Activated CD8-positive, alpha-beta T cell treated with anti-CD3 and anti-CD28 coated beads, Interleukin-2, amount 10 ng/mL, durations not matched to agents 7 days and 5 days (primary cell): ENCODE measurements at places on chromosomes 7 and 10. TPM values are rescaled to one million over a fixed set of nuclear protein-coding genes. Genes with fewer than 3 reads are reported as not detected.
A peak's percentile ranks its signal among the peaks of the same experiment; 100 is the strongest.

CLDN4 gene
- total RNA-seq = 0.29 TPM

DNA sequence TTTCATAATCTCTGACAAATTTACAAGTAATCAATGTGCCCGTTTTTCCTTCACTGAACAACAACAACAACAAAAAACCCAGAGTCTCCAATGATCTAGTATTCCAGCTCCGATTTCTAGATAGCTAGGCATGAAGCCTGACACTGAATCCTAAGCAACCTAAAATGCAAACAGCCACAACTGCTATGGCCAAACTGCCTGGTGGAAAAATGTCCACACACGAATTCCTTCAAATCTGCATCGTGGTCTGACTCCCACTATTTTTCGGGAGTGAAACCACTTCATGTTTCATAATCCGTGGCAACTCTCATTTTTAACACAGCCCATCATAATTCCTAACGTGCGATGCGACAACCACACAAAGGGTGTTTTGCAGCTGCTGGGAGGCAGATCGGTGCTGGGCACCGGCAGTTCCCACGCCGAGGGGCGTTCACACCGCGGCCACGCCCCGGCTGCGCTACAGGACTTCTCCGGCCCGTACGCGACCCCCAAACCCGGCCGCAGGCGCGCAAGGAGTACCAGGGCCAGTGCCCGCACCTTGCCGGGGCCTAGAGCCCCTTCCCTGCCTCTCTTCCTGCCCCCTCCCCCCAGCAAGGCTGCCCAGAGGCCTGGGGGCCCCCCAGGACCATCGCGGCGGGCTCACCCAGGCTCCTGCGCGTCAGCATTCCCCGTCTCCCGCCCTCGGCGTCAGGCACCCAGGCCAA, 814 bp downstream of the RUFY2 start:
- DNase-seq = peak; percentile 46

DNA sequence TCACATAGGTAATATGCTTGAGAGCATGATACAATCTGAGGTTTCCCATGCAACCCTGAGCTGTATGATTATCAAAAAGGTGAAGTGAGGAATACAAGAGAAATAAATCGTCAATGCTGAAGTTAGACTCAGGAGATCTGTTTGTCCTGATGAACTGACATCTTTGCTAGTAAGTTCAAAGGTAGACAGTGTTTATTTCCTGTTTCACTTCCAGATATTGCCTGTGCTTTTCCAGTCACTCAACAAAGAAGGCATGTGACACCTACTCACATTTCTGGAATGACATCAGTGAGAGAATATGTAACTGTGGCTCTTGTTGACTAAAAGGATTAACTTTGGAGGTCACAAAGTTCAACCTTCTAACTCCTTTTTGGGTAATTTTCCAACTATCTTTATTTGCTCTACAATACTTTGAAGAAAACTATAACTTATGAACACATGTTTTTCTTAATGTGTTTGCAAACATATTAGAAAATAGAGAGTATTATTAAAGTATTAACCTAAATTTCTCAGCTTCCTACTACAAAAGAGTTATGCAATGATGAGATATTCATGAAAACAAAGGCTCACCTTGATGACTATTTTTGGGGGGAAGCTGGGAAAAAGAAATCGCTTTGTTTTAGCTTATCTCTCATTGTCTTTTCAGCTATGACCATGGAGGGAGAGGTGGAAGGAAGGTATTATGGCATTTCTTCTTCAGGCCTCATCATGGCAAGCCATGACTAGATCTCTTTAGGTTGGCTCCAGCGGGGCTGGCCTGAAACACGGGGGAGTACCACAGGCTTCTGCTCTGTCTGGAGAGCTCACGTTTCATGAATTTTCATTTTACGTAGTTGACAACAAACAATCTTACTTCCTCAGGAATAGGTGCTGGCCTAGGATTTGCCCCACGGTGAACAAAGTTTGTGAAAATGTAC, 214.7 kb upstream of the SLC26A5 start:
- DNase-seq = no peak

DNA sequence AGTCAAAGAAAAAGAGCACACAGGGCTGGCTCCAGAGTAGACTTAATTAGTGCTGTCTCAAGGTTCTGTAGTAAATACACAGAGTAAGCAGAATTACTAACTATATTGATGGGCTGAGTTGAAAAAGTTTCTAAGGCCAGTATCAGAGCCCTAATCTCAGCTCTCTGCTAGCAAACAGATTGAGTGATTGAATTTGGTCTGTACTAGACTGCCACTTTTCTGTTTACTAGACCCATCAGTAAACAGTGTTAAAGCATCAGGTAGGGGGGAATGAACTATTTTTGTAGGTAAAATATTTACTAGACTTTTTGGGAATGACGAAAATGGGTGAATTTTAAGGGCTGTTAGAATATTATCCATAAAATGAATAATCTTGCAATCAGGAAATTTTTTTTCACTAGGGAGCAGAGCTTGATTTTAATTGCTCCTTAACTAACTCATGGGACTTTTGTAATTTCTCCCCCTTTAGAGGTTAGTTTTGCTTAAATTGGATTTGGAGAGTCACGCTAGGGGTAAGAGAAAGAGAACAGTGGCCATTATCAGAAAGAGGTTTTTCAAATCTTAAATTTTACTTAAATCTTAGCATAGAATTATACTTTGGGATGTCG, 37.3 kb upstream of the RASGEF1A start:
- DNase-seq = no peak

GRCh38 chr7:133794479-133794878, 332.7 kb upstream of the LRGUK start:
- DNase-seq = no peak

GRCh38 chr10:103679096-103679790, 176.1 kb downstream of the SH3PXD2A start:
- DNase-seq = no peak

GRCh38 chr10:79400146-79401004, 45.0 kb downstream of the ZCCHC24 start:
- DNase-seq = peak; percentile 64

DNA sequence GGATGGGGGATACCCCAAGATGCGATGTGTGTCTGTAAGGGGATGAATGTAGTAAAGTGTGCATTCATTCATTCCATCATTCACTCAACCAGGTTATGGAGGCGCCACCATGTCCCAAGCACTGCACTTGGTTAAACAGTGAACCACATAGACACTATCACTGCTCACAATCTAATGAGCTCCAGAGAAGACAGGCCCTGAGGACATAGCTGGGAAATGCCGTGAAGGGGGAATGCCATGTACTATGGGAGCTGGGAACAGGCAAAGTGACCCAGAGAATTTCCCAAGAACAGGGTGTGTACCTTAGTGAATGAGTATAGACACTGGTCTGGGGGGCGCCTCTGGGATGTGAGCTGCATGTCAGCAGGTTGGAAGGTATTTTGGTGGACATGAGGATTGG, 44.5 kb upstream of the LBX1 start:
- DNase-seq = no peak

DNA sequence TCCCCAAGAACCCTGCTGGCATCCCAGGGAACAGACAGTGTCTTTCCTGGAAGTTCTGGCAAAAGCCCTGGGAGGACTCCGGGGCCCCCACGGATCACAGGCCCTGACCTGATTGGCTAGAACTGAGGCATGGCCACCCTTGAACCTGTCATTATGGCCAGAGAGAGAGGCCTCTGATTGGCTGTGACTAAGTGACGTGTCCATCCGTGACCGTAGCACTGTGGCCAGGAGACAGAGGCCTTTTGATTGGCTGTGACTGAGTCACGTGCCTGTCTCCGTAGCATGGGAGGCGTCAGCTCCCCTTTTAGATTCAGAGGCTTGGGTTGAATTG, 163.8 kb downstream of the RGS10 start:
- DNase-seq = no peak

SLC13A4 gene
- total RNA-seq = not detected

GRCh38 chr7:28661826-28662595, 249.7 kb downstream of the CREB5 start:
- peak; percentile 75 for DNase-seq

NEUROD6 gene
- not detected for total RNA-seq

DNA sequence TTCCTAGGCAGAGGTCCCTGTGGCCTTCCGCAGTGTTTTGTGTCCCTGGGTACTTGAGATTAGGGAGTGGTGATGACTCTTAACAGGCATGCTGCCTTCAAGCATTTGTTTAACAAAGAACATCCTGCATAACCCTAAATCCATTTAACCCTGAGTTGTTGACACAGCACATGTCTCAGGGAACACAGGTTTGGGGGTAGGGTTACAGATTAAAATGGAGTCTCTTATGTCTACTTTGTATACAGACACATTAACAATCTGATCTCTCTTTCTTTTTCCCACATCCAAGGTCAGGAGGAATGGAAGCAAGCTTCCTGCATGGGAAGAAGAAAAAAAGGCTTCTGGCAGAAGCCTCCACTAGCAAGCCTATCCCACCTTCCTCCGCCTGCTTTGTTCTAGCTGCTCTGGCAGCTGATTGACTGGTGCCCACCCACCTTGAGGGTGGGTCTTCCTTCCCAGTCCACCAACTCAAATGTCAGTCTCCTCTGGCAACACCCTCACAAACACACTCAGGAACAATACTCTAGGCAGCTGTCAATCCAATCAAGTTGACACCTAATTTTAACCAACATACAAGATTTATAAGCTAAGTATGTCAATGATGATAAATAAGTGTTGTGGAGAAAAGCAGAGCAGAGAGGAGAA, 176.5 kb upstream of the CCZ1B start:
- DNase-seq = no peak

DNA sequence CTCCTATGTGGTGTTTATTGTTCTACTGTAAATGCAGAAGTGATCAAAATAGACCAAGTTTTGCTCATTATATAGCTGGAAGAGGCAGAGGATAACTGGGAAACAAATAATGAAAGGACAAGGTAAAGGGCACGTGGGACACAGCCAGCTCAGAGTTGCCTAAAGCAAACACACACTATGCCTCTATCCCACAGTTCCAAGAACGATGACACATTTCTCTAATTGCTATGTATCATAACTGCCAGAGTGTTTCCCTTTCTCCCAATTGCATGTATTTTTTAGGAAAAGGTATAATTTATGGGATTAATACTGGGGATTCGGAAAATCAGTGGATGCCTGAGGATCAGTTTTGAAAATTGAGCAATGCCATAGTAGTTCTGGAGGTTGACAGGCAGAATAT, 49.0 kb downstream of the CCDC71L start:
- DNase-seq = no peak

DGKB gene
- total RNA-seq = not detected

DNA sequence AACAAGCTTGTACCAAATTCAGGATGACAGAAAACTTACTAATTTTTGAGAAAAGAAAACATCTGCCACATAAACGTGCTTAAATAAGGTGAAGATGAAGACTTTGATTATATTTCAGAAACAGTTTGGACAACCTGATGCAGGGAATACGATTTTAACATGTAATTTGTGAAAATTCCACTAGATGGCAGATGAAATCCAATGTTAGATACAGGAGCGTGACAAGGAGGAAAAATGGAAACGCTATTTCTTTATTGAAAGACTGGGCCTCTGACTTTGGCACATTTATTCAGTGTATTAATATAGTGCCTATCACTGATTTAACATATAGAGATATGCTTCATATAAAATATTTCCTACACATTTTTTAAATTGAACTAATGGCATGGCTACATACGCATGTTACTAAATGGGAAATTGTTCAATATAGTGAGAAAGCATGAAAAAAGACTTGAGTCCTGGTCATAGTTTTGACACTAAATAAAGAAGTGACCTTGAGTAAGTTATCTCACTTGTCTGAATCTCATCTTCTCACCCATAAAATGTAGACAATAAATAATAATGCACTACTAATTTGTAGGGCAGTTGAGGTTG, 60.7 kb downstream of the CD36 start:
- DNase-seq = no peak

TMEM270 gene
- total RNA-seq = not detected

- DNase-seq = no peak
Measured at GRCh38 chr10:116925056-116925455, 75.8 kb downstream of the ENO4 start.
